ENCODE measurements at places on chromosomes 7 and 10.

DNA sequence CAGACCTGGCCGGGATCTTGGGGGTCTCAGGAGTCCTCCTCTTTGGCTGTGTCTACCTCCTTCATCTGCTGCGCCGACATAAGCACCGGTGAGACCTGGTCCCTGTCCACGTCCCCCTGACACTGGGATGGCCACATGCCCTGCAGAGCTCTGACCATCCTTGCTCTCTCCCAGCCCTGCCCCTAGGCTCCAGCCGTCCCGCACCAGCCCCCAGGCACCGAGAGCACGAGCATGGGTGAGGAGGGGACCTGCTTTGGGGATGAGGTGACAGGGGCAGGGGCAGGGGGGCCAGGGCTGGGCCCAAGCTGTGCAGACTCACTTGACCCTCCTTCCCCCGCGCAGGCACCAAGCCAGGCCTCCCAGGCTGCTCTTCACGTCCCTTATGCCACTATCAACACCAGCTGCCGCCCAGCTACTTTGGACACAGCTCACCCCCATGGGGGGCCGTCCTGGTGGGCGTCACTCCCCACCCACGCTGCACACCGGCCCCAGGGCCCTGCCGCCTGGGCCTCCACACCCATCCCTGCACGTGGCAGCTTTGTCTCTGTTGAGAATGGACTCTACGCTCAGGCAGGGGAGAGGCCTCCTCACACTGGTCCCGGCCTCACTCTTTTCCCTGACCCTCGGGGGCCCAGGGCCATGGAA lies 959 bp downstream of the PVRIG start:
- no peak for DNase-seq

DNA sequence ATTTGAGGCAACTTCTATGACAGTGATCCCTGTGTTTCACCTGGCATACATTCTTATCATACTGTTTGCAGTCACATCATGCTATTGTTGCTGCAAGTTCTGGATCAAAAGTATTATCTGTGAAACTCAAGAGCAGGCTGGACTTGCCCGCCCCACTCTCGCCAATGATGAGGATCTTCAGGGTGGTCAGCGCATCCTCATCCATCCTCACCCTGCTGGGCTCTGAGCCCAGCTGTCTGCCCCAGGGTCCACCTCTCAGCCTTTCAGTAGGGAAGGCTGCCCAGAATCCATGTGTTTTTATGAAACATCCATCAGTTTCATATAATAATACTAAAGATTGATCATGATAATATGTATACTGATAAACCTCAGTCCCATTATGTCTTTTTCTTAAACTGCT lies 55.4 kb upstream of the KIF5B start:
- no peak for DNase-seq

DNA sequence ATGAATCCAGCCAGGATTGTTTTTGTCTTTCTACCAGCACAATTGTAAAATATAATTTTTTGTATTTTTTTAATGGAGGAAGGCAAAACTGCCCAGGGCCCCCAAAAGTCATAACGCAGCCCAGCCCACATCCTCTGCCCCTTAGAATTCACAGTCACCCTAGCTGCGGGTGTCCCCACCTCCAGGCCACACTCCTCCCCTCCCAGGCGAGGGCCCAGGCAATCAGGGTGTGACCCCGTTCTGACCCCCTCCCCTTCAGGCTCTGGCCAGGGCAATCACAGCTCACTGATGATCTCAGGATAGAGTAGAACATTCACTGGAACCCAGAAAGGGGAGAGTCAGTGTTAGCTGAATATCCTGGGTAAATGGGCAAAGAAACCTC lies 92.0 kb upstream of the MACROH2A2 start:
- no peak for DNase-seq

GRCh38 chr10:86182150-86182549 lies 184.4 kb downstream of the GRID1 start:
- DNase-seq = no peak

DNA sequence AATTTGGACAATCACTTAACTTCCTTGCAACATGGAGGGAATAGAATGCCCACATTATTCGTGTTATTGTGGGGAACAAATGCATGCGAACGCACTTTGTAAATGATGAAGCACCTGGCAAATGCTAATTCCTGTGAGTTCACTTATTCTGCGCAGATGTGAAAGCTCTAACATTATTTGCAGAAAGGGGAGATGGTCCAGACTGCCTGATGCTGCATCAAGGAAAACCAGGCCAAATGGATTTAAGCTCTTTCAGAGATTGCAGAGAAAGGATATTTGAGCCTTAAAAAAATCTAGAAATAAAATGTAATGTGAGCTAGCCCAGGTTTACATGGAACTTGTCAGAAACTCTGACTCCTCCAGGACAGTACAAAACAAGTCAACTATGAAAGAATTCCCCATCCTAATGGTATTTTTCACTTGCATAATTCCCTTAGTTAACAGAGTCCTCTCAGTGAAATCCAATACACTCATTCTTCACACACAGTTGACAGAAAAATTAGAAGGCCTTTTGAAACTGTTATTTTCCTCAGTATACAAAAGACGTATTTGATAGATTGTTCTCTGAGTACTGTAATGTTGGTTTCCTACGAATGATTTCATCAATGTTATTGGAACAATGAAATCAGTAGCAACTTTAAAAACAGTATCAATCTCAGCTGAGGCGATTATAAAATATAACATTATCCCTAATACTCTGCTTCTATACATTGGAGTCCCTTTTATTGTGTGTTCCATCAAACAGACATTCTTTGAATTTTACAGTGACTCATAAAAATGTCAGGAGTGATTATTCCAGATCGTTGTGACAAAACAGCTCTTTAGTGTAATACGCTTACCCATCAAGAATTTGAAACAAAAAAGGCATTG lies 136.3 kb upstream of the ANK3 start:
- no peak for DNase-seq

DNA sequence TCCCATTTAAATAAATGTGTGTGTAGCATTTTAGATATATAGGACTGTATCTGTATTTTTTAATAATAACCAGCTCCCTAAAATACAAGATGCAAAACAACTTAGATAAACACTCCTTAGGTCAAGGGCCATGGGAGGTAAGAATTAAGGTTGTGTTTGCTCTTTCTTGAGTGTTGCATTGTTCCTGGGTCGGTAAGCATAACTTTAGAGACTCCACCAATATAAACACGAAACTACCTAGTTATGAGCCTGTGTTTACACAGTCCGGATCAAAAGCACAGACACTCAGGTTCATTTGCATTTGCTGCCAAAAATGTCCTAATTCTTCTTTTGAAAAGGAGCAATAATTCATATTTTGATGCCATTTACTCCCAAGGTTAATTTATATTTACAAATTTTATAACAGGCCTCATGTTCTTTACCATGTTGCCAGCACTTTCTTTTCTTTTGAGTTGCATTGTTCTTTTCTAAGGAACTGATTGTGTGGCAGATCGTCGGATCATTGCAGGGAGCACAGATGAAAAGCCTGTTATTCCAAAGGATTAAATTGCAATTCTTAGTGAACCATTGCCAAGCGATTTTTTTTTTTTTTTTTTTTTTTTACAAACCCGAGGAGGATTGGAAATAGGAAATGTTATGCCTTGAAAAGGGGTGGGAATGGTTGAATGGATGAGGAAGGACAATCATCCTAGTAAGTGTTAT lies 45.8 kb upstream of the GLCCI1 start:
- no peak for DNase-seq

GRCh38 chr7:106365252-106366005 lies 80.6 kb upstream of the NAMPT start:
- no peak for DNase-seq

GRCh38 chr7:158541346-158542010 lies 46.1 kb downstream of the PTPRN2 start:
- DNase-seq = peak; percentile 33

GRCh38 chr10:33133557-33133956 lies 175.5 kb upstream of the ITGB1 start:
- no peak for DNase-seq

GRCh38 chr7:130364451-130364850 lies 15.8 kb upstream of the CPA1 start:
- no peak for DNase-seq

DNA sequence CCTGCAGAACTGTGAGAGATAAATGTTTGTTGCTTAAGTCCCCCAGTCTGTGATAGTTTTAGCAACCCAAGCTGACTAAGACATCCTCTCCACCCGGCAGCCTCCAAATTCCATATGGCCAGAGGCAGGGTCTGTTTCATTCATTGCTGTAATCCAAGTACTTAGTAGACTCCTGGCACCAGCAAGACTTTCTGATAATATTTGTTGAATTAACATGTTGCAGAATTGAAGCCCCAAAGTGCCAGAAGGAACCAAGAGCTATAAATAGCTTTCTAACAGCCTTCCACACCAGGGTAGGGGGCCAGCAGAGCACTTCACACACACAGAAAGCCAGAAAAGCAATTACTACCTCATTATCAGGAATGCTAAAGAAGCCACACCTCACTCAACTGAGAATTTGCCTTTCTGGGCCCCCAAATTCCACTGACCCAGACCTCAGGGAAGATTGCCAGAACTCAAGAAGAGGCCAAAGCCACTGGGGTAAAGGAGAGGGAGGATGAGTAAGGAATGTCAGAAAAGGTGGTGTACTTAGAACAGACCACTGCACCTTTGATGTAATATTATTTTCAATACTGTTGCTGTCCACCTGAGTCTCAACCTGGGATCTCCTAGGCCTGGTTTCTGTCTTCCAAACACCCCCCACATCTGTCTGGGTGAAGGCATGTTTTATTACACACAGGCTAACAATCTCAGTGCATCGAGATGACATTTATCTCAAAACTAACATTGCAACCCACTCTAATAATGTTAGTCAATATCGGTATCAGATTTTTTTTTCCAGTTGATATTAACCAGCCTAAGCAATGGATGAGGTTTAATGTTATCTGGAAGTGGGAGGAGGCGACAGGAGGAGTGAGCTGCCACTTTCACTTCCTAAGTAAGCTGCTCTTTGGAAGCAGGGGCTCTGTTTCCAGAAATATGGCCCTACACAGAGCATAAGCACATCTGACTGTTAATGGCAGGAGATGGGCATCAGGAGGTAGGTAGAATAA lies 5.5 kb downstream of the NOD1 start:
- DNase-seq = no peak

DNA sequence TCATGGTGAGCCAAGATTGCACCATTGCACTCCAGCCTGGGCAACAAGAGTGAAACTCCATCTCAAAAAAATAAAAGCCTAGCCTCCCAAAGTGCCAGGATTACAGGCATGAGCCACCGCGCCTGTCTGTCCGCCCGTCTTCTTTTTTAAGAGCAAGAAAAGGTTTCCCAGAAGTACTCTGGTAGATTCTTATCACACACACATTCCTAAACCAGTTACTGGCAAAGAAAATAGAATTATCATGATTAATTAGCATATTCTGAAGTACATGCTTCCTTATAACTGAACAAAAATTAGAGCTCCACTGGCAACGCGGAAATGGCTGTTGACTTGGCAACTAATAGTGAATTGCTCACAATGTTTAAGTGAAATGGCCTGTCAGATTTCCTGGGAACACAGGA lies 87.0 kb downstream of the ADK start:
- DNase-seq = no peak

- no peak for DNase-seq
Measured at GRCh38 chr7:14960721-14961120, 58.2 kb upstream of the DGKB start.

- no peak for DNase-seq
Measured at GRCh38 chr10:33157103-33157502, 177.4 kb downstream of the NRP1 start.

DNA sequence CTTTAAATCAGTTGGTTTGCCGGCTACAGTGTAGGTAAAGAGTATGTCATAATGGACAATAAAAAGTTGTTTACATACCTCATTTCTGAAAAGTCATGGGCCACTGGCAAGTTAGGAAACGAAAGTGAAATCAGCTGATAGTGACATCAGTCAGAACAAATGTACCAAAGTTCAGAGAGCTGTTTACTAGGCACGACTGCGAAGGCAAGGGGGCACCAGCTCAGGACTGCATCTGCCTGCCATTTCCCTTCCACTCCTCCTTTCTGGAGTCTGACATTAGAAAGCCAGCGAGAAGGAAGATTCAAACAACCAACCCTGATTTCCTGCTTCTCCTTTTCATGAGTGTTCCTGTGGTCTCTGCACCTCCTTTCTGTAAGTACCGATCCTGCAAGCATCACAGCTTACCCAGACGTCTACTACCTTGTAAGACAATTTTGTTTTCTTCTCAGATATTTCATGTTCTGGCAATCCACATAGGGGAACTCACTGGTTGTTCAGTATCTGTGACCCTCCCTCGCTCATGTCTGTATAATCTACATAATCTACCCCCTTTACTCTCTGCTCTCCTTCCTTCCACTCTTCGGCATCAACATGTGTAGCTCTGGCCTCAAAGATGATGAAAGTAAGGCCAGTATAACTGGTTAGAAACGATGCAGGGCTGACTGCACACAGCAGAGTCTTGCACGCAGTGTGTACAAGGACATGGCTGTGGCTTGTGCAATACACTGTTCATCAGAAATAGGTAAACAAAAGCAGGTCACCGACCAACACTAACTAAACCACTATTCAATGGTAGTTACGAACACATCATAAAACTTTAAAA lies at the start of gene TMEM140:
TMEM140 (plus strand) TSS at position 174 of the 823 bp plus-strand sequence. CDS start 16,370 bp downstream, outside the sequence.
- DNase-seq = no peak

- DNase-seq = no peak
Measured at GRCh38 chr7:36723951-36724664, at the start of gene AOAH. TSS of gene AOAH (minus strand) at chr7:36724494. CDS start at chr7:36724148, 346 bp downstream.

- DNase-seq = no peak
Measured at GRCh38 chr7:137626469-137627067, 220.2 kb downstream of the DGKI start.

DNA sequence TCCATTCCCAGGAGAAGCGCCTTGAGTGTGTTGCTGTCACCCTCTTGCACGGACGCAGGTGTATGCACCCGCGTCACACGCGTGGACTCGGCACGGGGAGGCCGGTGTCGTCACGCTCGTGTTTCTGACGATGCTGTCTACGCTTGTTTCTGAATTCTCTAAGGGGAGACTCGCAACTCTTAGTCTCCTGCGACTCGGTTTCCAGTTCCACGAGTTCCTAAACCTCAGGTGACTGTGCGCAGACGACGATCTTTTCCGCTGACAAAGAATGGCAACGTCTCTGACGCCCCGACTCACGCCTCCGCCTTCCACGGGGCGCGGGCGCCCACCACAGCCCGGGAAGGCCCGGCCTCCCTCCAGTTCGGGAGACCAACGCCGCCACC lies 579 bp downstream of the IDI1 start:
- DNase-seq = no peak

GRCh38 chr7:105808703-105809590 lies 67.5 kb downstream of the ATXN7L1 start:
- peak; percentile 60 for DNase-seq

DNA sequence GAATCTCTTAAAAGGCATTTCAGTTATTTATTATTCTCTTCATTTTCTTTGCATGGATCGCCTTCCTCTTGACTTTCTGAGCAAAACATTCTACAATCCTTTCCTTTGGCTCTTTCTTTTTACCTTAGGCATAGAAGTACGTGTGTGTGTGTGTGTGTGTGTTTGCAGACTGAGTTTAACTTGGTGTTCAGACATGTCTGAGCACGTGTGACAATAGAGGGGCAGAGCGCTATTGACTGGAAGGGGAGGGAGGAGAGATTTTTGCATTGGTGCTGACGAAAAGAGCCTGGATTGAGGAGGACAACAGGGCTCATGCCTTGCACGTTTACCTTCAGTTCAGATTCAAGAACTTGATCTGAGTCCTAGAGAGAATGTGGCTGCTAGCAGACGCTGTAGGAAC lies 129.8 kb downstream of the SEC23IP start:
- no peak for DNase-seq
